ENCODE measurements at places on chromosomes 7 and 10. TPM values are rescaled to one million over a fixed set of nuclear protein-coding genes. Genes with fewer than 3 reads are reported as not detected.

Gene CHST15
- total RNA-seq = 36.3 TPM

Gene NCF1
- not detected for total RNA-seq

Gene NKX1-2
- not detected for total RNA-seq

Gene MSMB
- not detected for total RNA-seq

Gene EPO
- not detected for total RNA-seq

Gene WNT8B
- total RNA-seq = not detected

Gene CPN1
- not detected for total RNA-seq

Gene TNKS2
- 58.0 TPM for total RNA-seq

Gene METTL27
- total RNA-seq = 1.0 TPM

Gene ACTL6B
- total RNA-seq = not detected

Gene VPS37D
- 4.3 TPM for total RNA-seq

Gene RARRES2
- not detected for total RNA-seq

Gene TRAPPC14
- 8.6 TPM for total RNA-seq

Gene CRHR2
- total RNA-seq = not detected

Gene TRIM73
- 0.67 TPM for total RNA-seq

Gene GIMAP5
- total RNA-seq = 4.4 TPM

Gene LAMB4
- 0.18 TPM for total RNA-seq

Gene VSTM2A
- not detected for total RNA-seq

Gene TMEM225B
- not detected for total RNA-seq

Gene GIMAP2
- total RNA-seq = 41.5 TPM

Gene SFTPA1
- not detected for total RNA-seq

Gene CALHM3
- total RNA-seq = not detected

Gene GARS1
- total RNA-seq = 159 TPM

Gene DOCK1
- total RNA-seq = 74.0 TPM

Gene PNLIPRP3
- total RNA-seq = not detected

Gene AKR1E2
- 3.4 TPM for total RNA-seq

Gene DDC
- not detected for total RNA-seq

Gene CTNNA3
- total RNA-seq = not detected

Gene SLC26A3
- not detected for total RNA-seq

Gene CPED1
- total RNA-seq = 1.5 TPM

Gene TLL2
- 0.13 TPM for total RNA-seq

Gene PDZD7
- total RNA-seq = 0.46 TPM

Gene OR9A2
- total RNA-seq = not detected

Gene SPDYE1
- total RNA-seq = not detected

Gene ZNF365
- 0.04 TPM for total RNA-seq

Gene GDF2
- total RNA-seq = not detected

Gene SHH
- 0.20 TPM for total RNA-seq

Gene CCDC172
- not detected for total RNA-seq

Gene ZMIZ1
- 7.7 TPM for total RNA-seq

Gene FZD1
- total RNA-seq = 4.7 TPM

Gene PLAC9
- 5.3 TPM for total RNA-seq

Gene FAM180A
- not detected for total RNA-seq

Gene OR2A42
- total RNA-seq = under 0.01 TPM

Gene JAKMIP3
- total RNA-seq = 0.07 TPM

Gene IDI2
- not detected for total RNA-seq
